ENCODE measurements at places on chromosomes 2 and 18. TPM values are rescaled to one million over a fixed set of nuclear protein-coding genes. Genes with fewer than 3 reads are reported as not detected.

INPP4A gene
- 26.4 TPM for total RNA-seq

SCN3A gene
- total RNA-seq, result not detected

ADD2 gene
- total RNA-seq, result 4.3 TPM

GEN1 gene
- total RNA-seq, result 8.9 TPM

RAMP1 gene
- 0.19 TPM for total RNA-seq

HOXD13 gene
- not detected for total RNA-seq

KIF1A gene
- total RNA-seq, result not detected

LYG1 gene
- total RNA-seq, result 0.27 TPM

LCT gene
- total RNA-seq, result not detected

RFTN2 gene
- 3.8 TPM for total RNA-seq

FZD7 gene
- total RNA-seq, result 0.85 TPM

PJVK gene
- 0.66 TPM for total RNA-seq

MC4R gene
- not detected for total RNA-seq

CENPA gene
- 5.2 TPM for total RNA-seq

CHRND gene
- not detected for total RNA-seq

SCLY gene
- total RNA-seq, result 25.0 TPM

CRYGD gene
- not detected for total RNA-seq

SCN1A gene
- total RNA-seq, result not detected

HOXD3 gene
- total RNA-seq, result 0.54 TPM

MC2R gene
- not detected for total RNA-seq

REG1B gene
- not detected for total RNA-seq

CYTIP gene
- total RNA-seq, result not detected

RNF144A gene
- total RNA-seq, result 9.6 TPM

GAREM1 gene
- total RNA-seq, result 1.9 TPM

All from endothelial cell of coronary artery (primary cell).